Stromal cell of bone marrow (primary cell): ENCODE measurements at places on chromosomes 2 and 18.

- peak; percentile 80 for DNase-seq
These were observed 533.4 kb upstream of the ID2 start for GRCh38 chr2:8148260-8149006.

DNA sequence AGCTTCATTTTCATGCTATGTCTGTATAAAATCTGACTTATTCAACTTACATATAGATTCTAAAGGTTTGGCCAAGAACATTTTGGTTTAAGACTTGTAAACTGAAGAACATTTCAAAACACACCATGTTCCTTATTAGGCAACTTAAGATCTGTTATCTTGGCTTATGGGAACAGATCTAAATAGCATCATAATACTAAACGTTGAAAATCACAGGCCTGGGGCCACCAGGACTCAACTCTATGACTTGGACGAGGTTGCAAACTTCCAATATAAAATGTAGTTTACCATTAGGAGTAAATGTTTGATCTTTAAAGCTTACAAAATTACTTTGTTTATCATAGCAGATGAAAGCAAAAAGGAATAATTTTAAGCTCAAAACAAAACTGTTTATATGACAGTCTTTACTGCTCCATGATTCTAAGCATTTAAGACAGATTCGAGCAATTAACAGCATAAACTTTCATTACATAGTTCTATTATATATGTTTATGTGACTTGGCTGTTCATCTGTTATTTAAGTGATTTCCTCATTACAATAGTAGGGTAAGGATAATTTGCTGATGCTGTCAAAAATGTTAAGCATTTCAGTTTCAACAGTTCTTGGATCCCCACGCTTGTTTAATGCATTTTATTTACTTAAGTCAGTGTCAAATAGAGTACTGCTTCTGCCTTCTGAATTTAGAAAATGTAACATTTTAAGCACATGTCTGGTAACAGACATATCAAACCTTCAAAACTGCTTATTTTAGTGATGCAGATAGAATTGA, 8.3 kb downstream of the TCF4 start:
- no peak for DNase-seq

- no peak for DNase-seq
These were observed 21.2 kb downstream of the FOSL2 start for GRCh38 chr2:28413899-28414295.

DNA sequence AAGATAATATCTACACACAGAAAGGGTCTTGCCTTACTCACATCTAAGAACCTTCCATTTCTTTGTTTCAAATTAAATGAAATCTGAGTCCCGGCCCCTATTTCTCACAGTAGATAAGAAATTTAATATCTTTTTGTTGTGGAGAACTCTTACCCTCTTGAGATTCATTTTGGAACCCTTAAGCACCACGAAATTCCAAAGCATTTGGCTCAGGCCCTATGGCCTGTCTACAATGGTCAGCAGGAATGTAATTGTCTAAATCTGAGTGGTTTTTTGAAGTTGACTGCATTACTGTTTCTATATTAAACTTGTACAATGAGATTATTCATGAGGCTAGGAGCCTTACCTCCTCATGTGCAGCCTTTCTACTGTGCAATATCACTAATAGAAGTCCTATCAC, 723.3 kb downstream of the TSN start:
- no peak for DNase-seq

DNA sequence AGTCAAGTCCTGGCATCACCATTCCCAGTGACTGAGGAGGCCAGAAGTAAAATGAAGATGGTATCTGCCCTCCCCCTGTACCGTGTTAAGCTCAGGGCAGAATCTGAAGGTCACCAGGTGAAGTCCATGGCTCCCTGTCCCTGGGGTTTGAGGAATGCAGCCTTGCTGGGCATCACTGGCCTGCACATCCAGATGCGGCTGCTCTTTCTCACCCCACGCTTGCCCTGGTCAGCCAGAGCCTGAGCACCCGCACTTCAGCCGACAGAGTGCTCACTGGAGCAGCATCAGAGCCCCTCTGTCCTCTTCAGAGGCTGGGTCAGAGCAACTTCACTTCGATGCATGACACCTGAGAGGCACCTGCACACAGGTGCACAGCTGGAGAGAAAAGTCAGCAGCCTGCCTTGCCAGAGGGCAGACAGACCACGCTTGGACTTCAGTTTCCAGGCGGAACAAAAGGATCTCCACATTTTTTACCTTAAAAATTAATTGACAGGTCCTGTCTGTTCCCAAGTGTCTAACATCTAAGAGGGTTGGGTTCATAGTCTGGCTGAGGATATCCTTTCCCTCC, 267.3 kb downstream of the ANAPC1 start:
- no peak for DNase-seq
